Activated naive CD8-positive, alpha-beta T cell treated with anti-CD3 and anti-CD28 coated beads, Interleukin-2, amount 50 U/mL, for 24 hours (primary cell): ENCODE measurements at places on chromosomes 16 and 17.

DNA sequence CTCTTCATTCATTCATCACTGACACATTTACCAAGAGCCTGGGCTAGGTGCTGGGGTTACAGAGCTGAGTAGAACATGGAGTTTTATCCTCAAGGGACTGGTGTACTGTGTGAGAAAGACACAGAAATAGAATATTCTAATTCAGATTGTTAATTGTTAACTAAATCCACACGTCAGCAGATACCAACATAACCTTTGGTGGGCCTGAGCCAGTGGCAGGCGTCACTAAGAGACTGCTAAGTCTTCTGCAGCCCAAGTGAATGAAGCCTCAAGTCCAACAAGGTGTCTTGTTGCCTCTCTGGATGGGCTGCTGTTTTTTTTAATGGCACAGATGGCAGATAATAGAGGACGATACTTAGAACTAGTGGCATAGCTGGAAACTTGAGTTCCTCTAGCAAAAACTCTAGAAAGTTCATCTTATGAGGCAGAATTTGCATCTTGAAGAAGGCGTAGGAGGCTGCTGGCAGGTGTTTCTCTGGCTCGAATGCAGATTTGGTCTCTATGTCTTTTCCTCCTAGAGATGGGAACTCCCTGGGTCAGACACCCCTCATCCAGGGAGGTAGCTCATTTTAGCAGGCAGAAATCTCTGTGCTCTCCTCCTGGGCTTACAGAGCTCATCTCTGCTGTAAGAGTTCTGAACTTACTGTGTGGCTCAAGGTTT, 179.5 kb downstream of the NTN1 start:
- DNase-seq = no peak
- peaks cover 13% of the 10 kb centered on the region for H3K4me1 ChIP-seq
- no peak overlapping the region for H3K4me3 ChIP-seq

DNA sequence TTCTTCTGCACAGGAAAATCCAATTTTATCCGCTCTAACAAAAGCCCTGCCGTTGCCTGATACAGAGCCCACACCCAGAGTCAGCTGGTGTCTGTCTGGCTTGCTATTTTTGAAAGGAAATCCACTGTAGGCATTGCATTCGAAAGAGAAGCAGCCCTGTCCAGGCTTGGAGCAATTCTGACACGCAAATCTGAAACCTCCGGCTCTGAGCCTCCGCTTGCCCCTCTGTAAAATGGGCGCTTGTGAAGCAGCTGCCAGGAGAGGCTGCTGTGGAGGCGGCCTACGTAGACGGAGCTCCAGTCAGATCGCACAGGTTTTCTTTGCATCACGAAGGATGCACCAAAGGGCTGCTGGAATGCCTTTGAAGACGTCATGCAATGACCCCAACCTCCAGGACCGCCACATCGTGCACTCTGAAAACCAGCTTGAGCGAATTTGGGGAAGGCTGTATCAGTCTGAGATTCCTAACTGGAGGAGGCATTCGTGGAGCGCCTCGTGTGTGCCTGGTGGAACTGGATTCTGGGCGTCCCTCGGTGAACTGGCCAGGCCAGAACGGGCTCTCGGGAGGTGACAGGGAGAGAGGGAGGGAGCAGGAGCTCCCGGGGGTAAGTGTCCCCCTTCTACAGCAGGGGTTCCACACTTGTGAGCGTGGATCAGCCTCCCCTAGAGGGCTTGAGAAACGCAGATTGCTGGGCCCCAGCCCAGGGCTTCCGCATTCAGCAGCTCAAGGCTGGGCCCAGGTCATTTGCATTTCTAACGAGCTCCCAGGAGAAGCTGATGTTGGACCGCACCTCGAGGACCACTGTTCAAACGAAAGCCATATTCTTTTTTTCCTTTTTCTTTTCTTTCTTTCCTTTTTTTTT, 215.5 kb downstream of the MRTFB start:
- peak overlapping the region; percentile 64 for H3K27ac ChIP-seq
- peak overlapping the region; percentile 84 for H3K4me3 ChIP-seq
- H3K27me3 ChIP-seq = no peaks in the 10 kb centered on the region
- DNase-seq = no peak

GRCh38 chr17:48804936-48805411, 12.1 kb downstream of the TTLL6 start:
- H3K27me3 ChIP-seq = peaks cover 14% of the 10 kb centered on the region
- H3K27ac ChIP-seq = no peak overlapping the region
- H3K4me3 ChIP-seq = no peak overlapping the region
- DNase-seq = peak; percentile 78
- no peaks in the 10 kb centered on the region for H3K36me3 ChIP-seq

DNA sequence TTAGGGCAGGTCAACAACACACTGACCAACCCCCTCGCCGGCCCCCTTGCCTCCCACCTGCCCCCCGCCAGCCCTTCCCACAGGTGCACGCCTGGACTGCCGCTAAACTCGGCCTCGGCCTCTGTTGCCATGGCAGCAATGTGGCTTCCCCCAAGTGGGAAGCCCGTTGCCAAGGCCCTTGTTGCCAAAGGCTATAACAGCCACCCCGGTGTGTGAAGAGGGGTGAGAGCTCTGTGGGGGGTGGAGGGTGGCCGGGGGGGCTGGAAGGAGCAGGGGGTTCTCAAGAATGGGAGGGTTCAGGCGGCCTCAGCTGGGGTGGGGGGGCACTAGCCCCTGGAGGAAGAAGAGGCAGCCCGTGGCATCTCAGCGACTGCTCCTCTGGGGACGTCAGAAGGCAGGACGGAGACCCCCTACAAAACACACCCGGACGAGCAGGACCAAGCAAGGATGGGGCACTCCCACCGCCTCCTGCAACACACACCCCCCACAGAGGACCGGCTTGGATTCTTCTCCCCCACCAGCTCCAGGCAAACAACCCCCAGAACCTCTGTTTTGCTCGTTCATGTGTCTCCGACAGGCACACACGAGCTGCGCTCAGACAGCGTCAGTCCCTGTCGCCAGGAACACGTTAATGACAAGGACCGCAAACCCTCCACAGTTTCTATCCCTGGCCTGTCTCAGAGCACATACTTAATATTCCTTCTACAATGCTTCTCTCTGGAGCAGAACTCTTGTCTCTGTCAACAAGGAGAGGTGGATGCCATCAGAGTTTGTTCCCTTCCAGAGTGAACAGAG, 55.7 kb downstream of the ABR start:
- peaks cover 5% of the 10 kb centered on the region for H3K4me1 ChIP-seq
- H3K27me3 ChIP-seq = peaks cover 2% of the 10 kb centered on the region
- no peak for DNase-seq
- no peak overlapping the region for H3K4me3 ChIP-seq

DNA sequence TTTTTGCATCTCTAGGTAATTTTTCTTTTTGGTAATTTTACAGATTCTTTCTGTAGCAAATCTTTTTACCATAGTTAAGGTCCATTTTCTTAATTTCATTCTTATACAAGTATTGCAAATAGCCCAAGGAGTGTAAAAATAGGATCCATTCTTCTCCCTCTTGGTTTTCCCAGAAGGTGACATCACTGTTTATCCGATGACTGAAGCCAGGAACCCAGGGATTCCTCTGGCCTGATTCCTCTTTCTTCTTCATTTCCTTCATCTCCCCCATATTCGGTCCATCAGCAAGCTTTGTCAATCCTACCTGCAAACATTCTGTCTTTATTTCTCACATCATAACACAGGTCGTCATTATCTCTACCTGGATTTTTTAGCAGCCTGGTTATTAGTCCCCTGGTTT, 5.3 kb downstream of the RBBP6 start:
- peaks cover 69% of the 10 kb centered on the region for H3K4me1 ChIP-seq
- H3K4me3 ChIP-seq = no peak overlapping the region

- H3K4me1 ChIP-seq = peaks cover 20% of the 10 kb centered on the region
- no peak for DNase-seq
- no peak overlapping the region for H3K4me3 ChIP-seq
- no peaks in the 10 kb centered on the region for H3K27me3 ChIP-seq
Measured at GRCh38 chr17:75490953-75491649, 24.2 kb downstream of the CASKIN2 start.

- H3K36me3 ChIP-seq = no peaks in the 10 kb centered on the region
- no peak for DNase-seq
- no peaks in the 10 kb centered on the region for H3K27me3 ChIP-seq
- H3K4me1 ChIP-seq = no peaks in the 10 kb centered on the region
- no peak overlapping the region for H3K27ac ChIP-seq
Measured at GRCh38 chr16:66899945-66900710, 18.6 kb downstream of the CDH16 start.

DNA sequence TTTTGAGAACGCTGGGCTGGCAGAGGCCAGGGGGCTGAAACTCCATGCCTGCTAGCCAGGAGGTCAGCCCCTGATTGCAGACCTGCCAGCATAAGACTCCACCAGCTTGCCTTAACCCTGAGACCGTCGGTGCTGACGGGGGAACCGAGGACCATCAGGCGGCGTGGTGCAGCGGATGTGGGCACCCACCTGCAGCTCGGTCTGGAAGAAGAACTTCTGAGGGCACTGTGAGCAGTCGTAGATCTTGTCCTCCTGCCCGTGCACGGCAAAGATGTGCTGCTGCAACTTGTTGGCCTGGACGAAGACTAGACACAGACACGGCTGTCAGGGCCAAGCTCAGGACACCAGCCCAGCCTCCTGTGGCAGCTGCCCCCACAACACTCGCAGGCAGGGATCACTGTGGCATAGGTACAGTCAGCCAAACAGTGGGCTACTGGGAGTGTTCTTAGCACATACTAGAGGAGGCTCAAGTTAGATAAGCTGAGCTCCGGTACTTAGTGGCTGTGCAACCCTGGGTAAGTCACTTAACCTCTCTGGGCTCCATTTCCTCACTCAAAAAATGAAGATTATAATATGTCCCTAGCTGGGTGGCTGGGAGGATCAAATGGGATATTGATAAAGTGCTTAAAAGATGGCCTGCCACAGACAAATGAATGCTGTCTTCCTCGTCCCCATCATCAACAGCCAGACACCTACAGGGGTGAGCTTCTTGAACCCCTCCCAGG, 150.0 kb downstream of the C16orf78 start:
- no peaks in the 10 kb centered on the region for H3K36me3 ChIP-seq
- peaks cover 3% of the 10 kb centered on the region for H3K27me3 ChIP-seq
- no peak overlapping the region for H3K4me3 ChIP-seq

GRCh38 chr16:67481561-67482232, 740 bp upstream of the ATP6V0D1 start:
- peak overlapping the region; percentile 98 for H3K27ac ChIP-seq
- H3K4me1 ChIP-seq = peaks cover 33% of the 10 kb centered on the region
- DNase-seq = peak; percentile 69
- H3K36me3 ChIP-seq = peaks cover 10% of the 10 kb centered on the region
- H3K4me3 ChIP-seq = peak overlapping the region; percentile 100

GRCh38 chr16:3576211-3576610, 992 bp downstream of the NLRC3 start:
- peaks cover 5% of the 10 kb centered on the region for H3K36me3 ChIP-seq
- H3K4me3 ChIP-seq = peak overlapping the region; percentile 90
- DNase-seq = peak; percentile 30
- H3K4me1 ChIP-seq = peaks cover 62% of the 10 kb centered on the region

DNA sequence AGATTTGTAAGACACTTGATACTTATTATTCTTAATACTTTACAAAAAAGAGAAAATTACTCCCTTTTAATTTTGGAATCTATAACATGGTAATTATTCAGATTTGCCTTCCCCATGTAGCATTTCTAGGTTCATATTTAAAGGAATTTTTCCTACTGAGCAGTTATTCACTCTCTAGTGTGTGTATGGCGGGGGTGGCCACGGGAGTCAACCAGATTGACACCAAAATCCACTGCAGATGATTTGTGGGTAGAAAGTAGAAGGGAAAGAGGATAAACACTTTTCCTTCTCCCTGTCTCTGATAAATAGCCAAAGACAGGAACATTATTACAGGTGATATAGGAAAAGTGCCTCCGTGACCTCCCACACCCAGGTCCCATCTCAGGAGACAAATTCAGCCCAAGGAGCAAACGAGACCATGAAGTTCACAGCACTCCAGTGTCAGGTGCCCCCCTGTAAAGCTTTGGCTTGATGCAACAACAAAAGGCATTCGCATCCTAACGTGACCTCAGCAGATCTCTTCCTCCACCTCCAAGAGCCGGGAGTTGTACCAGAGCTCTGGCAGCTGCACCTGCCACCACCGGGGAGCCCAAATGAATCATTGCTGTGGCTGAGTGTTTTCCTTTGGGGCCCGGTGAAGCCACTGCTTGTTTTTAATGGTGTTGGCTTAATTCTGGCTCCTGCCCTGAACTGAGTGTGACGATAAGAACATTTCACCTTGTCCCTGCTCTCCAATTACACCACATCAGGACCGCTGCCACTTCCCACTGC, 92.7 kb upstream of the NOL11 start:
- H3K4me1 ChIP-seq = peaks cover 1% of the 10 kb centered on the region
- no peak overlapping the region for H3K27ac ChIP-seq
- no peak overlapping the region for H3K4me3 ChIP-seq
- H3K36me3 ChIP-seq = no peaks in the 10 kb centered on the region
- no peak for DNase-seq

- H3K36me3 ChIP-seq = peaks cover 4% of the 10 kb centered on the region
- peak overlapping the region; percentile 89 for H3K27ac ChIP-seq
- DNase-seq = no peak
- H3K4me1 ChIP-seq = peaks cover 49% of the 10 kb centered on the region
- H3K4me3 ChIP-seq = peak overlapping the region; percentile 97
- H3K27me3 ChIP-seq = no peaks in the 10 kb centered on the region
Measured at GRCh38 chr16:74607310-74607961, 522 bp upstream of the GLG1 start.

GRCh38 chr17:6366221-6366666, 68.7 kb downstream of the AIPL1 start:
- DNase-seq = no peak
- no peak overlapping the region for H3K4me3 ChIP-seq
- peaks cover 14% of the 10 kb centered on the region for H3K4me1 ChIP-seq
- peaks cover 57% of the 10 kb centered on the region for H3K27me3 ChIP-seq

GRCh38 chr17:21283482-21284318, 811 bp upstream of the MAP2K3 start:
- H3K4me3 ChIP-seq = peak overlapping the region; percentile 97
- peaks cover 67% of the 10 kb centered on the region for H3K4me1 ChIP-seq
- no peaks in the 10 kb centered on the region for H3K27me3 ChIP-seq
- peak overlapping the region; percentile 84 for H3K27ac ChIP-seq
- DNase-seq = no peak

DNA sequence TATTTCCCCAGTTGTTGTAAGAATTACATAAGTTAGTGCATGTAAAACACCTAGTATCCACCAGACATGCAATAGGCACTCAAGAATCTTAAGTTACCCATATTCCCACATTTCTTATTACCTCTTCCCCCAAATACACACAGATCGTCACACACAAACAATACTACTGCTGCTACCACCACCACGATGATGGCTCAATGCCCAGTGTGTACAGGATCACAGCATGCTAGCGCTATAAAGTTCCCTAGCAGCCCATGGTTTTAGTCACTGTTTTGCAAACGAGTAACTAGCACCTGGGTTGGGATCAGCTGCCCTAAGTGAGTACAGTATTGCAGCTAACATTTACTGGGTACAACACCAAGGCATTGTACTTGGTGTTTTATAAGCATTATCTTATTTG, 411.7 kb downstream of the UTP18 start:
- no peak overlapping the region for H3K4me3 ChIP-seq
- no peaks in the 10 kb centered on the region for H3K36me3 ChIP-seq
- H3K4me1 ChIP-seq = no peaks in the 10 kb centered on the region
- DNase-seq = no peak

GRCh38 chr17:63701868-63702720, 2.2 kb upstream of the LIMD2 start:
- H3K27ac ChIP-seq = peak overlapping the region; percentile 95
- no peaks in the 10 kb centered on the region for H3K27me3 ChIP-seq
- H3K36me3 ChIP-seq = peaks cover 34% of the 10 kb centered on the region
- DNase-seq = peak; percentile 74
- peaks cover 70% of the 10 kb centered on the region for H3K4me1 ChIP-seq
